AG04449 (cell line): ENCODE measurements at places on chromosomes 4 and X.
A peak's percentile ranks its signal among the peaks of the same experiment; 100 is the strongest.

DNA sequence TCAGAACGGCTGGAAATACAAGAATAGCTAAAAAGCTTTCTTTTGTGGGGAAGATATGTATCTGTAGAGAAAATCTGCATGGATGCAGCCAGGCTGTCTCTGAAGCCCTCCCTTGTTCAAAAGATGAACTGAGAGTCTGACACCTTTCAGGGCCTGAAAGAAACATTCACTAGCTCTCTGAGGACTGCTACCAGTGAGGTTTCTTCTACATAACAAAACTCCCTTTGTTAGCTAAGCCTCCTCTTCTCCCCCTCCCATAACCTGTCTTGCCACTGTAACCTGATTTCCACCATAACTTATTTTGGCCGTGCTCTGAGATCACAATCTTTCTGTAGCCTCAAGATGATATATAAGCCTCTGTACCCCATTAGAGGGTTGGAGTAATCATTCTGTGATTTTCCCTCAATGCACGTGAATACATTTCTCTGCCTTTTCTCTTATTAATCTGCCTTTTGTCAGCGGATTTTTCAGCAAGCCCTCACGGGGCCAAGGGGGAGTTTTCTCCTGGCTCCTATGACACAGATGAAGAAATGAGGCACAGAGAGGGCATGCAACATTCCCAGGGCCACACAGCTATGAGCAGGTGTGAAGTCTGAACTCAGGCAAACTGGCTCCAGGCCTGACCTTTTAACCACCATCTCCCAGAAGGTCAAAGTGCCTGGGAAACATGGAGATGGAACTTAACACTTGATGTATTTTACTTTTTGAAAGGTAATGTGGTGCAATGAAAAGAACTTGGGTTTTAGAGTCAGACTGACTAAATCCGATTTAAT, 161.6 kb upstream of the PRDX4 start:
- no peak for DNase-seq

- no peak for DNase-seq
Measured at GRCh38 chrX:128931071-128931470, 592.2 kb downstream of the SMARCA1 start.

GRCh38 chr4:56261027-56261426, 126.3 kb downstream of the AASDH start:
- no peak for DNase-seq

DNA sequence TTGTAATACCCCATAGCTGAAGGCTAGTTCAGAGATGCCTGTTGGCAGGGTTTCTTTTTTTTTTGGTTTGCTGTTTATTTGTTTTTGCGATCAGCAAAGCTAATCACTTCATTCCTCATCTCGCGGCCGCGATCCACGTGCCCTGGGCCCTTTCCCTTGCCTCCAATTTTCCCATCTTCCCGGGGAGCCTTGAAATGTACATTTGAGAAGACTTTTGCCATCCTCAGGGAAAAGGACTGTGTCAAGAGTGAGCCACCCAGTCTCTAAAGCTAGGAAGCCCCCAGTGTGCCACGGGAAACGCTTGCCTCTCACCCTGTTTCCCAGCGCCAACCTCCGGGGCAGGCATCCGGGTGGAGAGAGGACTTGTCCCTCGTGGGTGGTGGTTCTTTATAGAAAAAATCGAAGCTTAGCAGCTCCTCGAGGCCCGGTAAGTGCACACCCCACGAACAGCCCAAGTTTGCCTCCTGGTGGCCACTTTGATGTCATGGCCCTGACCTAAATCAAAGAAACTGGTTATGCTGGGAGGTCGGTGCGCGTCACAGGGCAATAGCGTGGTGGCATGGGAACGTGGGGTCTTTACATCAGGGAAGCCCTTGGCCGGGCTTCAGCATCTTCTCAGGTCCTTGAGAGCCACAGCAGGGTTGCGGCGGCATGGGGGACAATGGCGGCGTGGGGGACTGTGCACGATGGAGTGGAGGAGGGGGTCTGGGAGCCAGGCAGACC, 42.0 kb downstream of the MAP7D3 start:
- no peak for DNase-seq

DNA sequence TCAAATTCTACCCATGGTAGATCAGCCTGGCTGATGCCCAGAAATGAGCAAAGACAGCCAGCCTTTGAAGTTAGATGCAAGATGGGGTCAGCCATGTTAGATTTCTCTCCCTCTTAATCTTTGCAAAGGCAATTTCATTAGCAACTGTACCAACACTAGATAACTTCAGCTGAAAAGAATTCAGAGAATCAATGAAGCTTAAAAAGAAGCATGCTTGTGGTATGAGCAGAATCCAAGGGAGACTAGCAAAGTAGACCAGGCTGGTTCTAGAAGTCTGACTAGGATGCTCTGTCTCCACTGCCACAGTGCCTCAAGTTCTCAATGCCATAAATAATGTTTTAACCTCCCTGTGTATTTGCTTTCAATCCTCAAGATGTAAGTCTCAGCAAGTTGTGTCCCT, 247.3 kb downstream of the SLC7A11 start:
- peak; percentile 57 for DNase-seq

- DNase-seq, result no peak
Measured at GRCh38 chr4:107265859-107266258, 229.7 kb upstream of the DKK2 start.

- DNase-seq, result no peak
Measured at GRCh38 chrX:135481696-135482179, 38.7 kb upstream of the INTS6L start.

DNA sequence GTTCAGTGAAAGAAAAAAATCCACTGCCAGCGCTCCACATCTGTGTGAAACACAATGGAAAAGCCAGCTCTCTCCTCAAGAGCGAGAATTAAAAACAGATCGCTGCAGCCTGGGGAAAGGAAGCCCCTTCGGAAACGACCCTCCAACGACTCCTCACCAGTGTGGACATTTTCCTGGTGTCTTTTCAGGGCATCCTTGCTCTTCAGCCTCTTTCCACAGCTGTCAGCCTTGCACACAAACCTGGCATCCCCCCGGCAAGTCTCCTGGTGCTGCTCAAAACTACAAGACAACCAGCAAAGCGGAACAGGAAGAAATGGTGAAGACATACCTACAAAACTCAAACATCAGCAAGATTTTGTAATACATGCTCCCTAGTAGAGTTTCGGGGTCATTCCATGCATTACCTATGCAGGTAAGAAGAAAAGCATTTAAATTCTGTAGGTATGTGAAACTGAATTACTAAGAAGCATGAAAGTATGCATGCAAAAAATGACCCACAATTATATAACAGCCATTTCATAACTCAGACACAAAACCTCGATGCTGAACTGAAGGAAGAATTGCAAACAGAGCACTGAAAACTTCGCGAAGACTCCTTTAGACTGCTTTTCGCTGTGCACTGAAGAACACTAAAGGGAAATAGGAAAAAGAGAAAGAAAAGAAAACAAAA, 106.1 kb downstream of the PRDM5 start:
- no peak for DNase-seq

DNA sequence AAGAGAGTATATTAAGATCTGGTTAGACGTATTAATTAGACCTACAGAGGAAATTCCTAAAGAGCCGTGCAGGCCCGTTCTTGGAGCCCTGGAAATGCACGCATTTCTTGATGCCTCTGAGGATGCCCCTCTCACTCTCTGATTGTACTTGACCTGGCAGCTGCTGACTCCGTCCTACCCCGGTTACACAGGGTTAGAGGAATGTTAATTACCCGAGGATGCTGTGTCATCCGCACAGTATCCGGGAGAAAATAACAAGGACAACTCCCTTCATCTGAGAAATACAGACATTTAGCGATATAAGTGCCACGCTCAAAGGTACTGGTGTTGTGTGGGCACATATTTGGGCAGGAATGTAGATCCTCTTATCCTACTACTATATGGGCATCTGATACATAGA, 404.6 kb upstream of the FAT1 start:
- DNase-seq, result no peak

DNA sequence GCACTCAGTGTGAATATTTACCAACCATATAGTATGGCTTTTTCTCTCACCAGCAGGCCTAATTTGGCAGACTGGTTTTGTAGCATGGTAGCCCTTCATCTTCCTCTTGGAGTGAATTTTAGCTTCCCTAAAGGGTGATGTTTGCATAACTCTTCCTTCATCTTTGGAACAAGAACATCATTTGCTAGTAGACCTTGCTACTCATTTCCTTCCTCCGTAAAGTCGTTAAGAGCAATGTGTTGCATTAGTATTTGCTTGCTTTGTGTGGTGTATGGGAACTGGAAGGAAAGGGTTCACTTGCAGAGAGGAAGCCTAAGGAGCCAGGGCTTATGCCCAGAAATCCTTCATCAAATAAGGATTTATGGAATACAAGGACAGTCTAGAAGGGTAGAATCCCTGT, 50.2 kb upstream of the PGRMC2 start:
- DNase-seq, result no peak

DNA sequence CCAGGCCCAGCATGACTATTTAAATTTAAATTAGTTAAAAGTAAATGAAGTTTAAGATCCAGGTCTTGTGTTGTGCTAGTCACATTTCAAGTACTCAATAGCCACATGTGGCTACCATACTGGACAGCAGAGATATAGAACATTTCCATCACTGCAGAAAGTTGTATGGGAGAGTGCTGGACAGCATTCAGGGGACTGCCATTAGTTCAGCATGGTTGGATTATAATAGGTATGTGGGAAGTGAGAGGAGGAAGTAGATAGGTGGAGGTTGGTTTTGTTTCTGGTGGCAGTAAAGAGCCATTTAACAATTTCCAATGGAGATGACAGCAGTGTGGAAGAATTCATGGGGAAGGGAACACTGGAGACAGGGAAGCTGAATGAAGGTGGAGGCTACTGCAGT, 42.1 kb downstream of the ERVMER34-1 start:
- DNase-seq, result no peak

- DNase-seq, result no peak
Measured at GRCh38 chr4:79250887-79251286, 75.0 kb downstream of the NAA11 start.

GRCh38 chr4:2047781-2048581, 11.1 kb upstream of the NAT8L start:
- DNase-seq, result no peak

- no peak for DNase-seq
Measured at GRCh38 chrX:72659723-72660122, 54.4 kb downstream of the PHKA1 start.

- DNase-seq, result peak; percentile 26
Measured at GRCh38 chrX:14694611-14695010, 165.3 kb downstream of the GLRA2 start.

DNA sequence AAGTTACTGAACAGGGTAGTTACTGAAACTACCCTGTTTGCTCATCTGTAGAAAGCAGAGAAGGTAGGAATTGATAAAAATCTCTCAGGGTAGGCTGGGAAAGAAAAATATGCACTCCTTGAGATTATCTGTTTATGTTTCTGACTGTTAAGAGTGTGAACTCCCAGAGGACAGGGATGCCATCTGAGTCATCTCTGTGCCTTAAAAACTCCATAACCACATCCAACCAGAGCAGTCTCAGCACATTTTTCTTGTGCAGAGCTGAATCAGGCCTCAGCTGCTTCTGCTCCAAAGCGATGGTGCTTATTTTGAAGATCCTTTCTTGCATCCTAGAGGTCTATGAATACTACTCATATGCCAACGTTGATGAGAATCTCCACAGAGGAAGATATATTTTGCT, 9.9 kb downstream of the CENPVL3 start:
- DNase-seq, result no peak

DNA sequence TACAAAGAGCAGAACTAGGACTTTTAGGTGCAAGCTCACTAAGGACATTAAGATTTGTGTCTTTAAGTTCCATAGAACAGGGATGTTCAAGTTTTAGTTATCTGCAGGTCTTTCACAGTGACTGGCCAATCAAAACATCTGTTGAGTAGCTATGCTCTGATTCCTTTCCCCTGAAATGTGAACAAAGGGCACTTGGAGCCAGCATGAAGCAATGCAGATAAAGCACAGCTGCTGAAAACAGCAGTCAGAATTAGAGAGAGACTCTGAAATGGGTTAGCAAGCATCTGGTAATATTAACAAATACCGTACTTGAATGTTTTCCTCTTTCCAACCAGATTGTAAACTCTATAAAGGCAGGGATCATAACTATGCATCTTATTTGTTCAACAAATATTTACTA, 276.9 kb downstream of the RAB28 start:
- no peak for DNase-seq

- no peak for DNase-seq
Measured at GRCh38 chr4:158102904-158103303, 69.9 kb downstream of the GASK1B start.

GRCh38 chr4:127881563-127881864, 821 bp downstream of the PLK4 start:
- no peak for DNase-seq

- no peak for DNase-seq
Measured at GRCh38 chr4:791898-792625, 33.9 kb downstream of the CPLX1 start.

DNA sequence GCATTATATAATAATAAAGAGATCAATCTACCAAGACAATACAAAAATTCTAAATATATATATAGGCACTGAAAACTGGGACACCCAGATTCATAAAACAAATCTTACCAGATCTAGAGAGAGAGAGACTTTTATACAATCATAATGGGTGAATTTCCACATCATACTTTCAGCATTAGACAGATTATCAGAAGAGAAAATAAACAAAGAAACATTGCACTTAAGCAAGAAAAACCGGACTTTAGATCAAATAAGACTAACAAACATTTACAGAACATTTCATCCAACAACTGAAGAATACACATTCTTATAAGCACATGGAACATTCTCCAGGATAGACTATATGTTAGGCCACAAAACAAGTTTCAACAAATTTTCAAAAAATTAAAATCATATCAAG, 245.1 kb downstream of the INPP4B start:
- no peak for DNase-seq

- DNase-seq, result no peak
Measured at GRCh38 chr4:56302760-56303159, 84.5 kb downstream of the AASDH start.

DNA sequence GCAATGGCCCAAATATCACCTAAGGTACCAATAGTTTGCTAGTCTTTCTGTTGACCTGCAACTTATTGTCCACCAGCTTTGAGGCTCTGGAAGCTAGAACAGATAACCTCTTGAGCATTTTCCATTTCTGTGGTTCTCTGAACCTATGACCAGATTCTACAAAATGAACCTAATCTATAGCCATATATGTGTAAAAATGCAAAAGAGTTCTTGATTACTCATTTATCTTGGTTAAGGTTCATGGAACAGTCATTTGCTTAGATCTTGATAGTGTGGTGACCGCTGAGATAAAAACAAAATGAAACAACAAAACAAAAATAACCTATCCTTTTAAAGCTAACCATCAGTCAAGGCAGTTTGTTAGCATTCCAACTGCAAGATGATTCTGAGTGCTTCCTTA, 9.3 kb upstream of the GATB start:
- no peak for DNase-seq

DNA sequence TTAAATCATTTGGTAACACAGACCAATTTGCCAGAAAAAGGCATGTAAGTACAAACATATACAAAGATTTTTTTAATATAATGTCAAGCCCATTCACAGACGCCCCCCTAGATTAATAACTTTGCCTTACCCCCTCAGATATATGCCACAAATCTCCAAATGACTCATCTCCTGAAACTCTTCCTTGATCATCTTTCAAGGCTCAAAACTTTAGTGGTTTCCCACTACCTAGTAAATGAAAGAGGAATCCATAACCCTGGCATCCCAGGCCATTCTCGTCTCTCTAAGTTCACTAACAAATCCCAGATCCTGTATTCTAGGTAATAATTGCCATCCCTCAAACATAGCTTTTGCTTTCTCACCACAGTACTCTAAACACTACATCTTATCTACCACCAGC, 61.9 kb downstream of the PRSS12 start:
- DNase-seq, result no peak
